Activated T-helper 1 cell treated with anti-CD3 and anti-CD28 coated beads, Interleukin-12 subunit alpha, Interleukin-12 subunit beta, Interleukin-2, Interleukin-4 antibody, amounts not matched to agents 30 ng/mL and 10 ng/mL and 1 ng/mL, durations not matched to agents 14 hours and 24 hours and 36 hours (primary cell): ENCODE measurements at places on chromosomes 7 and 10. TPM values are rescaled to one million over a fixed set of nuclear protein-coding genes. Genes with fewer than 3 reads are reported as not detected.

DNA sequence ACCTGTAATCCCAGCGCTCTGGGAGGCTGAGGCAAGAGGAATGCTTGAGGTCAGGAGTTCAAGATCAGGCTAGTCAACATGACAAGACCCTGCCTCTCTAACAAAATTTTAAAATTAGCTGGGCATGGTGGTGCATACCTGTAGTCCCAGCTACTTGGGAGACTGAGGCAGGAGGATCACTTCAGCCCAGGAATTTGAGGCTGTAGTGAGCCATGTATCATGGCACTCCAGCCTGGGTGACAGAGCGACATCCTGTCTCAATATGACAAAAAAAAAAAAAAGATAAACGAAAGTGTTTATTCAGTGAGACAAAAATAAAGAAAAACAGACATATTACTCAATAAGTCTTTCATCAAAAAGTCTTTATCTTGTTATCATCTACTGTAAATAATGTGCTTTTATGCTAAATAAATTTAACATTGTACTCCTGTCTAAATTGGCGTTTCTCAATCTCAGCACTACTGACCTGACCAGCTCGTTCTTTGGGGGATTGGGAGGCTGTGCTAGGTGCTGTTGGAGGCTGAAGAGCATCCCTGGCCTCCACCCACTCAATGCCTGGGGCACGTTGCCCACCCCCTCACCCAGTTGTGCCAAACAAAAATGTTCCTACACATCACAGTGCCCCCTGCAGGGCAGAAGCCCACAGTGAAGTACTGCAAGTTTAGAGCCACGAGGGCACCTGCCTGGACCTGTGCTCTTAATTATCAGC lies 57.7 kb downstream of the NCAPG2 start:
- no peak overlapping the region for H3K27ac ChIP-seq
- H3K4me3 ChIP-seq, result no peak overlapping the region
- no peaks in the 10 kb centered on the region for H3K27me3 ChIP-seq
- DNase-seq, result no peak
- peaks cover 8% of the 10 kb centered on the region for H3K4me1 ChIP-seq

GRCh38 chr7:151157645-151158329 lies 9.7 kb downstream of the GBX1 start:
- no peak overlapping the region for H3K27ac ChIP-seq
- DNase-seq, result no peak
- H3K4me1 ChIP-seq, result no peaks in the 10 kb centered on the region
- no peak overlapping the region for H3K4me3 ChIP-seq

DNA sequence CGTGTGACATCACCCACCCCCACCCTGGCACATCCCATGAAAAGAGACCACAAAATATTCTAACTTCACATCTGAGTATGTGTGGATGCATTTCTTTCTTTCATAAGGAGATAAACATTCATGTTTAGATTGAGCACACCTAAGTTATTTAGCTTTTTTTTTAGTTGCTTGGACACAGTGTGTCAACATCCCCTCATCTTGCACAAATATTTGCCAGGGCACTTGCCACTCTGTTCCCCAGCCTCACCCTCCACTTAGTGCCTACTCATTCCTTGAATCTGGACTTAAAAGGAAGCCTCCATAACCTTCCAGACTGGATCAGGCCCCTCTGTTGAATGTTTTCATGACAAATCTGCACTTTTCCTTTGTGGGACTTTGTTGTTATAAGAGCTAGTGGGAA lies 338.9 kb upstream of the IGFBP3 start:
- no peak overlapping the region for H3K4me3 ChIP-seq
- H3K27me3 ChIP-seq, result no peaks in the 10 kb centered on the region
- no peaks in the 10 kb centered on the region for H3K4me1 ChIP-seq
- DNase-seq, result no peak
- H3K27ac ChIP-seq, result no peak overlapping the region
- H3K36me3 ChIP-seq, result no peaks in the 10 kb centered on the region

The SFR1 gene
- 13.8 and 14.0 TPM in 2 replicates for total RNA-seq

DNA sequence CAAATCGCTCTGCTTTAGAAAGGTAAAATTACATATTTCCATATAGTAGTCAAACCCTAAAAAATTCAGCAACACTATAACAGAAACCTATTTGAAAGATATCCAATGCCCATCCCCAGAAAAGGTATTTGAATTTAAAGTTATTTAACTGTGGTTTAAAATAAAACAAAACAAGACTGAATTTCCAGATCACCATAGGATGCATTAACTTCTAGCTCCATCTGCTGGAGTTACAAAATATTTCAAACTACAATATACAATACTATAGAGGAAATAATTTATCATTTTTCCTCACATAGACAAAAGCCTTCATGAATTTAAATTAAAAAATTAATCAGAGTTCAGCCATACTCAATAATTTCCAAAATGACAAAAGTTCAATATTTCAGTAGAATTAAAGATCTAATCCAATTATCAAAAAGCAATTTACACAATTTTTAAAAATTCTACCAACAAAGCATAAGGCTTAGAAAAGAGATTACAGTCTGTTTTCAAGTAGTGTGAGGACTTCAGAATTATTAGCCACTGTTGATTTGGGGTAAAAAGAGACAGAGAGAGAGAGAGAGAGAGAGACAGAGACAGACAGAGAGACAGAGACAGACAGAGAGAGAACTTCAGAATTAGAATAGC lies 75.9 kb downstream of the LMBR1 start:
- H3K27me3 ChIP-seq, result no peaks in the 10 kb centered on the region
- no peaks in the 10 kb centered on the region for H3K4me1 ChIP-seq
- H3K4me3 ChIP-seq, result no peak overlapping the region
- DNase-seq, result no peak
